Stimulated activated CD4-positive, alpha-beta T cell treated with anti-CD3 and anti-CD28 coated beads, Interleukin-1b, Interleukin-23, amount 100 ng/mL, for 1 hour (primary cell): ENCODE measurements at places on chromosomes 3 and 15.

DNA sequence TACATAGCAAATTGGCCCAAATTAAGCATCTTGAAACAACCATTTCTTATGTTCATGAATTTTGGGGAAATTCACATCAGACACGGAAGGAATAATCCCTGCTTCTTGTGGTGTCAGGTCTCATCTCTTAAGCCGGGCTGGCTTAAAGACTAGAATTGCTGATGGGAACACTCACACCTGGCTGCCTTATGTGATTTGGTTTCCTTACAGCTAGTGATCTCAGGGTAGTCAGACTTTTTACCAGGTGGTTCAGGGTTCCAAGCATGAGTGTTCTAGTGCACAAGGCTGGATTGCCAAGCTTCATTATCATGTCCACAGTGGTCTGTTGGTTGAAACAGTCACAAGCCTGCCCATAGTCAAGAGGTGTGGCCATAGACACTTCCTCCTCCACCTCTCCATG is 20.3 kb upstream of the CCNL1 start:
- DNase-seq: no peak

GRCh38 chr3:170989100-170989648 is 37.3 kb downstream of the SLC2A2 start:
- no peak for DNase-seq

- DNase-seq: no peak
Observed at GRCh38 chr3:57545636-57546268, 1.6 kb upstream of the DNAH12 start.

- no peak for DNase-seq
Observed at GRCh38 chr3:63791974-63792373, 27.1 kb upstream of the C3orf49 start.

- no peak for DNase-seq
Observed at GRCh38 chr15:80202016-80202315, 49.2 kb downstream of the FAH start.

GRCh38 chr15:37204692-37205091 is 104.3 kb upstream of the MEIS2 start:
- DNase-seq: no peak

DNA sequence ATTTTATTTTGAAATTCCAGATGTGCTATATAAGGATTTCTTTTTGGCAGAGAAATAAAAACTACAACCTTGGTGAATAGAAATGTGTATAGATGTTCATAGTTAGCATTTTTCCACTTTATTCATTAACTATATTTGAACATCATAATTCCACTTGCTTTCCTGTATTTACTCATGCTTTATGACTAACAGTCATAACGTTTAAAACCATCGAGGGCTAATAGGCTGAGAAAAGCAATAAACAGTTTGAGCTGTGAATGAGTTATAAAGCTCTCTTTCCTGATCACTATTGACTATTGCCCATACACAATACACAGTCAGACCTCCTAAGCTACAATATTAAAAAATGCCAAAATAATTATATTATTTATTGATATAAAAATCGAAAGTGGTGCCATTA is 502.1 kb upstream of the RASGRP1 start:
- DNase-seq: no peak

- no peak for DNase-seq
Observed at GRCh38 chr3:14875411-14876175, 56.8 kb downstream of the FGD5 start.

DNA sequence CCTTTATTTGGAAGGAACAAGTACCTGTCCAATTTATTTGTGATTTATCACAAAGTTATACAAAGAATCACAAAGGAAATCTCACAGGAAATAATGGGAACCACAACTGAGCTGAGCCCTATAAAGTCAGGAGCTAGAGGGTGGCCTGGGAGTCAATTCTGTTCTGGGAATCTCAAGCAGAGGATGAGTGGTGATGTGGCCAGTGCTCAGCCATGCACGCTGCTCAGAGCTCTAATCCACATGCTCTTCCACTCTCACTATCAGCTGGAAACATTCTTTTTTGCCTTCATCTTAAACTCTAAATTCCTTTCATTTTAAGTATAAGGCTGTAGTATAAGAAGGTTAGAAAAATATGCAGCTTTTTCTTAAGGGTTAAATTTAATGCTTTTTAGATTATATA is 36.6 kb downstream of the UACA start:
- no peak for DNase-seq

DNA sequence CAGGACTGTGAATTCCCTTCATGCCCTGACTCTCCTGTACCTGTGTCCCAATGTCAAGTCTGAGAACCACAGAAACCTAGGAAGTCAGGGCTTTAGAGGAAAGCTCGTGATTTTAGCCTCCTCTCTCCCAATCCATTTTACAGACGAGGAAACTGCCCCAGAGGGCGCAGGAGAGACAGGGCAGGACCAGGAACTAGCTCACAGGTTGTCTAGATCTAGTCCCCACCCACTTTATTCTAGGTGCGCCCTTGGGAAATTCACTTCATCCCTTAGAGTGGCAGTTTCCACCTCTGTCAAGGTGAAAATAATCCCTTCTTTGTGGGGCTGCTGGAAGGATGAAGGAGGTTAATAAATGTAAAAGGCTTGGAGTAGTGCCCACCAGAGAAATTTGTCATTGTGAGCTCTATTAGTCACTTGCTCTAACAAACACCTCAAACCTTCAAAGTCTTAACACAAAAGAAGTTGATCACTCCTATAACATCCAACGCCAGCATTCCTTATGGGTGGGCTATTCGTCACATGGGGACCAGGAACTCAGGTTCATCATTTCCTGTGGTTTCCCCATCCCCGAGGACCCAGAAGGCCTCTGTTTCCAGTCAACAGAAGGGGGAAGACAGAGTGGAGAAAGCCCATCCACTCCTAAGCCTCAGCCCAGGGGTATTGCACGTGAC is 282.3 kb downstream of the XXYLT1 start:
- no peak for DNase-seq

- no peak for DNase-seq
Observed at GRCh38 chr3:29291982-29292363, 11.1 kb downstream of the RBMS3 start.

GRCh38 chr3:112127522-112128494 is 5.2 kb downstream of the GCSAM start:
- DNase-seq: no peak

DNA sequence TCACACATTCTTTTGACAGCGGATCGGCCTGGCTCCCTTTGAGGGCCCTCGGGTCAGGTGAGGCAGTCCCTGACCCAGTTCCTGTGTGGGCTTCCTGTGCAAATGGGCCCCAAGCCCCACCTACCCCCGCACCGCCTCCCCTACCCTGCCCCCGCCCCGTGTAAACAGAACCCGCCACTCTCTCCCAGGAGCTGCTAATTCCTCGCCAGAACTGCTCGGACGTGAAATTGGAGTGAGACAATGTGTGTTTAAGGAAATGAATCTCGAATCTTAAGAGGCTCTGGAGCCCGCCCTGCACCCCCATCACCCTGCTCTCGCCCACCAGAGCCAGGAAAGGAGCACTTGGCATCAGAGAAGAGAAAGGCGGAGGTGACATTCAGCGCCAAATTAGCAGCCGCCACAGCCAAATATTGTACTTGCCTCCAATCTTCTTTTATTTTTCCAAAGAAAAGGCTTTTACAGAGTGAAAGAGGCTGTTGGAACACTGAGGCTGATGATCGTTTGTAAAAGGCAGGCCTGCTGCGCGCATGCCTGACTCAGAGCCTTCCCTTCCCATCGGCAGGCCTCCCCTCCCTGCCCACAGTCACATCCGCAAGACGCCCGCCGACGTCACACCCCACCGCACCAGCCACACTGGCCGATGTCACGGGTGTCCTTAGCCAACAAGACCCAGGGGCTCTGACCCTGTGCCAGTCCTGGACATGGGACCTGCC is 53.1 kb downstream of the CACNA2D2 start:
- DNase-seq: peak; percentile 10

DNA sequence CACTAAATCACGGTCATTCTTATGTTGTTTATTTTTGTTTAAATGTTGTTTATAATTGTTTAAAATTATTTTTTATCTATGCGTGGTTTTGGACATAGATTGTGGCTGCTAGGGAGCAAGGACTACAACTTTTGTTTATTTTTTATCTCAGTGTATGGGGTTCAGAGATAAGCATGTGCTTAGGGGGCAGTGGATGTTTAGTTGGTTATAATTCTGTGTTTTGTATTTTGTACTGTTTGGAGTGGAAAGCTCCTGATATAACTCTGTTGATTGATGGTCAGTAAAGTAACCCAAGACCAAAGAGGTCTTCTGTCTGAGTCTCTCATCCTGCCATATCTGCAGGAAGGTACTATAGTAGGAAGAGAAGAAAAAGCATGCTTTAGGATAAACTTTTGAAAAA is 36.5 kb upstream of the NPHP3 start:
- no peak for DNase-seq

- no peak for DNase-seq
Observed at GRCh38 chr3:105352976-105353375, 13.7 kb upstream of the ALCAM start.

DNA sequence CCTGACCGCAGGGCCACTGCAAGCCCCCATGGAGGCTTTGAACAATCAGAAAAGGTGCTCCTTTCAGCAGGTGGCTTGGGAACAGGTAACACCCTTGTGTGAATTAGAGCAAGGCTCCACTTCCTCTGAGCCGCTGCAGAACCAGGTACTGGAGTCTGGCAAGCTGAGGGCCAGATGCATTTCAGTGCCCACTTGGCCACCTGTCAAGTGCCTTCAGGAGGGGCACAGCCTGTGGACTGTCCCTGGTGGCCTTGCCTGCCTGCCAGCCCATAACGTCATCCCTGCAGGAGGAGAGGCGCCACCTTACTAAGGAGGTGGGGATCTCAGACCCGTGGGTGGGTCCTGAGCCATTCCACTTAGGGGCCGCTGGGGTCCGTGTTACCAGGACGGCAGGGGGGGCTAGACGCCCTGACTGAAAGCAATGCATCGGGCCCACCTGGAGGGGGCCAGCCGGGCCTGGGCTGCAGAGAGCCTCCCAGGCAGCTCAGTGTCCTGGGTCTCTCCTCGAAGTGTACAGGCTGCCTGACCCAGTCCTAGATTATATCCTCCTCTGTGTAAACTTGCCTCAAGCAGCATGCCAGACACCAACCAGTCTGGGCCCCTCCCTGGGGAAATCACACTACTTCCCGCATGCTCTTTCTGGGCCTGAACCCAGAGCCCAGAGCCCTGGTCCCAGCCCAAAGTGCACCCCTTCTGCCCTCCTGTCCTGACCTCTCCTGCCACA is 16.1 kb downstream of the SPTBN5 start:
- DNase-seq: no peak

GRCh38 chr3:67593761-67594234 is 60.6 kb downstream of the SUCLG2 start:
- DNase-seq: no peak

DNA sequence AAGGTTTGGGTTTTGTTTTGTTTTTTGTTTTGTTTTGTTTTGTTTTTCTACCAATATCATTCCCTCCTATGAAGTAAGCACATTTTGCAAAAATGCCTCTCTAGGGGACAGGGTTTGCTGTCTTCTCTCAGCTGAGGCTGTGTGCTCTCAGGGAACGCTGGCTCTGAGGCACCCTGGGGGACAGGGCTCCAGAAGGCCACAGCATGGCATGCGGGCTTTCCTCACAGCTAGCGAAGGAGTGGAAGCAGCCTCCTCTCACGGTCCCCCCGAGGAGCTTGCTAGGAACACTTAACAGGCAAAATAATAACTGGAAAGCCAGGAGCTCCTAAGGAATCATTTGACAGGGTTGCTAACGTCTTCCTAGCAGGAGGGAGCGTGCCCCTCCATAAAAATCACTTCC is 227.7 kb upstream of the ST8SIA2 start:
- DNase-seq: no peak

- DNase-seq: no peak
Observed at GRCh38 chr3:160413613-160414248, 14.3 kb downstream of the SMC4 start.

- no peak for DNase-seq
Observed at GRCh38 chr15:99130314-99130713, 25.4 kb downstream of the SYNM start.

DNA sequence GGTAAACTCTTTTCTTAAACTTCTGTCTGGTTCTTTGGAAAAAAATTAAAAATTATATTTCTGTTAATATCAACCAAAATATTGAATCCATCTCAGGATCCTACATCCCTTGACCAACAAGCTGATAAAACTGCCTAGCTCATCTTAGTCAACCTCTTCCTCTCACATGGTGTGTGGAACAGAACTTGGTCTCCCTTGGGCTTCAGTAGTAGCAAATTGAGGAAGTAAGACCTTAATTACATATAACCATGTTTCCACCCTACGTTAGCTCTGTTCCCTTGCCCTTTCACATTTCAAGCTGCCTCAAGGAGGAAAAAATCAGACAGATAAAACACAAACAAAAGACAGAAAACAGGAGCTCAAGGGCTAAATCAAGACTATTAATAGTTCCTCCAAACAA is 116.4 kb downstream of the GREM1 start:
- DNase-seq: no peak
